ENCODE measurements at places on chromosomes 11 and 22. TPM values are rescaled to one million over a fixed set of nuclear protein-coding genes. Genes with fewer than 3 reads are reported as not detected.

Gene CECR2
- not detected for total RNA-seq

Gene HTR3B
- total RNA-seq = not detected

Gene C11orf16
- total RNA-seq = not detected

Gene TMEM191C
- total RNA-seq = 4.5 TPM

Gene APOA1
- total RNA-seq = not detected

Gene FXYD6
- not detected for total RNA-seq

Gene CTSW
- total RNA-seq = not detected

Gene MN1
- total RNA-seq = not detected

Gene RAG1
- total RNA-seq = 0.05 TPM

Gene SEC14L2
- total RNA-seq = 2.2 TPM

Gene PIH1D2
- total RNA-seq = 0.97 TPM

Gene DUSP8
- total RNA-seq = 23.2 TPM

Gene MIOX
- not detected for total RNA-seq

Gene PHOX2A
- not detected for total RNA-seq

Gene GGTLC3
- total RNA-seq = not detected

Gene SLC17A6
- not detected for total RNA-seq

Gene GNAZ
- total RNA-seq = 6.0 TPM

Gene SLC6A5
- total RNA-seq = not detected

Gene CRACR2B
- 204 TPM for total RNA-seq

Gene MYO7A
- total RNA-seq = 2.3 TPM

Gene NAV2
- 0.05 TPM for total RNA-seq

Gene LIPT2
- 27.2 TPM for total RNA-seq

Gene OR52I2
- total RNA-seq = not detected
